ENCODE measurements at places on chromosomes 2 and 18. TPM values are rescaled to one million over a fixed set of nuclear protein-coding genes. Genes with fewer than 3 reads are reported as not detected.

DNAJC5G gene
- total RNA-seq, result 0.50 TPM

UGT1A8 gene
- total RNA-seq, result not detected

AFF3 gene
- total RNA-seq, result 44.6 TPM

MSH2 gene
- total RNA-seq, result 50.1 TPM

FSHR gene
- 0.17 TPM for total RNA-seq

SDC1 gene
- total RNA-seq, result 21.0 TPM

COLEC11 gene
- total RNA-seq, result 31.1 TPM

SCN3A gene
- total RNA-seq, result 91.1 TPM

MCEE gene
- total RNA-seq, result 23.9 TPM

RTP5 gene
- 1.9 TPM for total RNA-seq

STARD7 gene
- 162 TPM for total RNA-seq

GLB1L gene
- 9.4 TPM for total RNA-seq

HRH4 gene
- 0.20 TPM for total RNA-seq

SATB2 gene
- 8.2 TPM for total RNA-seq

NAT8 gene
- not detected for total RNA-seq

APLF gene
- total RNA-seq, result 9.5 TPM

CFAP210 gene
- 3.0 TPM for total RNA-seq

WDR35 gene
- total RNA-seq, result 28.4 TPM

TEX44 gene
- not detected for total RNA-seq

ADAM23 gene
- total RNA-seq, result 15.7 TPM

ERICH2 gene
- 1.1 TPM for total RNA-seq

PAIP2B gene
- 14.0 TPM for total RNA-seq

NTSR2 gene
- 0.55 TPM for total RNA-seq

FHOD3 gene
- total RNA-seq, result 30.0 TPM

RSAD2 gene
- total RNA-seq, result 6.9 TPM

BMP10 gene
- total RNA-seq, result not detected

KIF1A gene
- total RNA-seq, result 125 TPM

Measured in spinal cord (tissue), 10 donors.